Natural killer cell treated with Interleukin-12 subunit alpha and Interleukin-12 subunit beta and Interleukin-15 and Interleukin-18, amount 100 ng/mL, for 72 hours (primary cell): ENCODE measurements at places on chromosomes 5 and 9. TPM values are rescaled to one million over a fixed set of nuclear protein-coding genes. Genes with fewer than 3 reads are reported as not detected.

Gene SPINK7
- not detected for total RNA-seq

GRCh38 chr5:72829707-72830106, 13.2 kb downstream of the TNPO1 start:
- H3K27ac ChIP-seq = no peak overlapping the region
- H3K27me3 ChIP-seq = no peaks in the 10 kb centered on the region
- no peak overlapping the region for H3K4me3 ChIP-seq
- H3K4me1 ChIP-seq = peaks cover under 1% of the 10 kb centered on the region

- peaks cover 8% of the 10 kb centered on the region for H3K4me1 ChIP-seq
- DNase-seq = no peak
- peaks cover 20% of the 10 kb centered on the region for H3K36me3 ChIP-seq
- H3K27ac ChIP-seq = no peak overlapping the region
Measured at GRCh38 chr5:78801413-78801812, 152.8 kb upstream of the LHFPL2 start.

DNA sequence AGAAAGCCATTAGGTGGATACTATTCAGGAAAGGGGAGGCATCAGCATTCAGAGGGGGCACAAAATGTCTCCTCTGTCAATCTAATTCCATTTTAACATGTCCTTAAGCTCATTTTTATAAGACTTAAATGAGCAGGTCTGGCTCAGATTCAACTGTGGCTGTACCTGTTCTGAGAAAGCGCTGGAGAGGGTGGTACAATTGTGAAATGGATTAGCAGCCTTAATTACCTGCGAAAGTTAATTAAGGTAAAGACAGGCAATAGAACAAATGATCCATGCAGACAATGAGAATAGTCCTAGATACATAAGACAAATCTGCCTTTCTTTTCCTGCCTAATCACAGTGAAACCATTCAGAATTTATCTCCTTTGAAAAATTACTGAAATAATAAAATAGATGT, 96.2 kb downstream of the TAF11L14 start:
- H3K36me3 ChIP-seq = no peaks in the 10 kb centered on the region
- H3K4me3 ChIP-seq = no peak overlapping the region
- H3K27me3 ChIP-seq = no peaks in the 10 kb centered on the region
- no peak overlapping the region for H3K27ac ChIP-seq
- H3K4me1 ChIP-seq = no peaks in the 10 kb centered on the region
- DNase-seq = no peak

- no peak overlapping the region for H3K4me3 ChIP-seq
- DNase-seq = no peak
- H3K4me1 ChIP-seq = no peaks in the 10 kb centered on the region
- H3K27me3 ChIP-seq = no peaks in the 10 kb centered on the region
- H3K36me3 ChIP-seq = no peaks in the 10 kb centered on the region
Measured at GRCh38 chr5:98309785-98310598, 463.5 kb upstream of the RGMB start.
